ENCODE measurements at places on chromosomes 13 and 19.

DNA sequence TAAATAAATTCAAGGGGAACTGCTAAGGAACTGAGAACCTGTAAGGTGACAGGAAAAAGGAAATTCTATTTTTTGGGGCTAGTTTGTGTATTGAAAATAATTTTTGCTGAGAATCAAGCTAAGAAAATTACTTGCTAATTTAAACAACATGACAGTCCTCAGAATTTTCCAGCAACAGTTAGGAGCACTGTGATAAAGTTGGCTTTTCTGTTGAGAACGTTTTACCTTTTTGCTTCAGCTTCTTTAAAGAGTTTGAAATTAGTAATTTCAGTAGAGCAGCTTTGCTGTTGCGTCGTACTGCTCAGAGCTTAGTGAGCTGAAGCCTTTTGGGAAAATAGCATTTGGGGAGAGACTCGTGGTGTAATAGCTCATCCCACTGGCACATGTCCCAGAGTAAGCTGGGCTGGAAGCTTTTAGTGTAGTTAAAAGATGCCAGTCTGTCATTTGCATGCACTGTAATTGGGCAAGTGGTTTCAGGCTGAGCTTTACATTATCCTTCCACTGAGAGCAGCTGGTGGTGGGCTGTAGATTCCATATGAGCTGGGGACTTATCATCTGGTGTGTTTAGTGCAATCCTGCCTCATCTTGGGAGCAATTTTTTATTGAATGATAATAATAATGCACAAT, 69.8 kb downstream of the LRCH1 start:
- no peak for DNase-seq

DNA sequence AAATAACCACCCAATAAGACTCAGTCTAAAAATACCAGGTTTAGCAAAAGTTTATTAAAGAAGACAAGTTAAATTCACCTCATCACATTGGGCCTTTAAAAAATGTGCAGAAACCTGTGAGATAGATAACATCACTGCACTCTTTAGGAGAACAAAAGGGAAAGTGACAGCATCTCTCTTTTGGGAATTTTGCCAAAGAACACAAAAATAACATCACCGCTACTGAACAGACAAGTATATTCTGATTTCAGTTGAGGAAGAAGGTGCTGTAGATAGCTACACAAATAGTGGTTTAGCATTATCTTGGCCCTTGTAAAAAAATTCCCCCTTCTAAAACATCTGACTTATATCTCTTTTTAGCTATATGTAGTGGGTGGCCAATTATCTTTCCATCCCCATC, 244.7 kb downstream of the VWA8 start:
- DNase-seq = no peak

GRCh38 chr13:62294244-62294643, 878.6 kb upstream of the PCDH20 start:
- DNase-seq = no peak

DNA sequence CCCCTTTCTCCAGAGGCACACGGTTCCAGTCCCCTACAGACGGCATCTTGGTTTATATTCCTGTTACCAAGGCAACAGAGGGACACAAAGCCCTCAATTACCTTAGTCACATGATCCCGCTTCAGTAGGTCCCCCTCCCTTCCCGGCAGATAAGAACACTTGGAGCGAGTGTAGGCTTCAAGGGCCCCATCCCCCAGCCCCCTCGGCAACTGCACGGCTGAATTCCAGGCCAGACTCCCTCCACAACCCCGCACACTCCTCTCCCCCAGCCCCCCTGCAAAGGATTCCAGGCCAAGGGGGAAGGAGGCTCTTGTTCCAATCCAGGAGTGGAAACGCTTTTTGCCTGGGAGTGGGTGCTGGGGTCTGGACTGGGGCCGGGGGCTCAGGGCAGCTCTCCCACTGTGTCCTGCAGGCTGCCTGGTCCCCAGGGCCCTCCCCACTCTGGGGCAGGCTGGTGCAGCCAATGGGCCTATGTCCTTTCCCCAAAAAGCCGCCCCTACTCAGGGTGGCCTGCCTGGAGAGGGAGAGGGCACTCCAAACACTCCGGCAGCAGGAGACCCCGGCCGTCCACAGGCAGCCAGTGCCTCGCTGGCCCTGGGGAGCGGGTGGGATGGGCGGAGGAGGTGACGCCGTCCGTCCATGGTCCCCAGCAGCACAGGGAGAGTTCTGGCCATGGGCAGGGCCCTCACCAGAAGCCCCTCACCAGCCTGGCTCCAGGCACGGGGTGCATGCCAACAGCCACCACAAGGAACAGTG, 62.6 kb downstream of the MLLT1 start:
- DNase-seq = no peak

- no peak for DNase-seq
Observed at GRCh38 chr19:13865571-13866462, 11.1 kb upstream of the NANOS3 start.

- DNase-seq = no peak
Observed at GRCh38 chr19:49389406-49389805, 1.4 kb downstream of the KASH5 start.

DNA sequence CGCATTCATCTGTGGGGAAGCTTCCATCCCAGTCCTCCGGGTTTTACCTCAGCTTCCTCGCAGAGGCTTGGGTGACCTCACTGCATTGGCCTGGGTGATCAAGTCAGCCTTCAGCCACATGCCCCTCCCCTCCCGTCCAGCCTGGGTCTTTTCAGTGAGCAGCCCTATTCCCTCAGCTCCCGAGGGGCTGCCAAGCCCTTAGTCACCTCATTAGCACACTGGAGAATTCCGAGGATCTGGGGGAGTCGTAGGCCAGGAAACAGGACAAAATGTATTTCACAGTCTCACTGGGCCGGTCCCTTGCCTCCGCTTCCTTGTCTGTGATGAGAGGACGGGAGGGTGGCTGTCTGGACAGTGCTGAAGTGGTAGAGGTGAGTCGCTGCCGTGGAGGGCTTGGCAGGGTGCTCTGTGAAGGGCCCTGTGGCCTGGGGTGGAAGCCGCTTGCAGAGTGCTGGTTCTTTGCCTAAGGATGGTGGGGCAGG, 19.9 kb downstream of the KDM4B start:
- DNase-seq = no peak

DNA sequence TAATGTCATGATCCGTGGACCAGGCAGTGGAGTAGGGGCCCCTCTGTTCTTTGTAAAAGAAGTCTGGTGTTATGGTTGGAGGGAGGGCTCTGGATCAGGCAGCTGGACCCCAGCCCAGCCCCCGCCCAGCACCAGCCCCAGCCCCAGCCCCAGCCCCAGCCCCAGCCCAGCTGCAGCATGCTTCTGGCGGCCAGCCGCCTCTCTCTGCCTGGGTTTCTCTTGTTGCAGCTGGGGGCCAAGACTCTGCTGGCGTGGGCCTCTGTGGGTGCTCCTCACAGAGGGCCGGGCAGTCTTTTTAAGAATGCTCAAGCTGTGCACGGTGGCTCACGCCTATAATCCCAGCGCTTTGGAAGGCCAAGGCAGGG, 17.9 kb downstream of the DOT1L start:
- no peak for DNase-seq

- no peak for DNase-seq
Observed at GRCh38 chr19:43688059-43688701, 18.2 kb upstream of the PLAUR start.

- DNase-seq = peak; percentile 98
Observed at GRCh38 chr19:13880059-13881043, 3.4 kb downstream of the NANOS3 start.

DNA sequence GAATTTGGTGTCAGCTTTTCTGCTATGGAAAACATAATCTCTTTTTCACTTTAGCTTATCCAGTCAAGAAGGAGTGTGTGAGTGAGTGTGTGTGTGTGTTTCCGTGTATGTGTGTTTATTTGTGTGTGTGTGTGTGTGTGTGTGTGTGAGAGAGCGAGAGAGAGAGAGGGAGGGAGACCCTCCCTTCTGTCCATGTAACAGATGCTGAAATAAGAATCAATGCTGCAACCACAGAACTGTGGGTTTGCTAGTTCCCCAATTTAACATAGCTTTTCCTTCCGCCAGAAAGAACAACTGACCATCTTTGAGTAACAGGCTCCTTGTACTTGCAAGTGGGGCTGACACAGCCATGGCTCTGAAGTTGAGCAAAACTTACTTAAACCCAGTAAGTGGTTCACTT, 5.2 kb downstream of the LCP1 start:
- DNase-seq = no peak

DNA sequence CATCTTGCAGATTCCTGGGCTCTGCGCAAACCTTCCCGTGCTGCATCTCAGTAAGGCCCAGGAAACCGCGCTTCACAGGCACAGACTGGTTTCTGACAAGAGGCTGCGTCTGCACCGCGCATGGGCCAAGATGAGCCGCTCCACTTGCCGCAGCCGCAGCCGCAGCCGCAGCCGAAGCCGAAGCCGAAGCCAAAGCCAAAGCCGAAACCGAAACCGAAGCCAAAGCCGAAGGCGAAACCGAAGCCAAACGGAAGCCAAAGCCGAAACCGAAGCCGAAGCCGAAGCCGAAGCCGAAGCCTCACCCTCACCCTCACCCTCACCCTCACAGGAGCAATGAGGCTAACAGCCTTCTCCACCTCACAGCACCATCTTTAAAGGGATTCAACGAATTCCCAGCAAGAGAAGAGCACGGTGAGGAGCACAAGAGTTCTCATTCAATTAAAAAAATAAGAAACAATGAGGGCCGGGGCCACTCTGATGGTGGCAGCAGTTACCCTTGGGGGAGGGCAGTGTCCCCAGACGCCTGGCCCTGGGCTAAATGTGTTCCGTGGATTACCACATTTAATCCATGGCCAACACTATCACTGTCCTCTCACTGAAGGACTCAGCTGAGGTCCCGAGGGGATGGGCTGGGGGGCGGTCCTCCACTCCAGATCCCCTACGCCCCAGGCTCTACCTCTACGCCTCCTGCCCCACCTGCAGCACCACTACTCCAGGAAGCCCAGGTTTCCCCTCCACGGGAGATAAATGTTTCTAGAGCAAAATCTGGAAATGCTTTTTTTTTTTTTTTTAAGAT, 29.1 kb downstream of the ZNF787 start:
- DNase-seq = no peak

- no peak for DNase-seq
Observed at GRCh38 chr13:95714142-95714832, 37.3 kb downstream of the DNAJC3 start.

GRCh38 chr13:66996503-66996902, 233.6 kb downstream of the PCDH9 start:
- no peak for DNase-seq

DNA sequence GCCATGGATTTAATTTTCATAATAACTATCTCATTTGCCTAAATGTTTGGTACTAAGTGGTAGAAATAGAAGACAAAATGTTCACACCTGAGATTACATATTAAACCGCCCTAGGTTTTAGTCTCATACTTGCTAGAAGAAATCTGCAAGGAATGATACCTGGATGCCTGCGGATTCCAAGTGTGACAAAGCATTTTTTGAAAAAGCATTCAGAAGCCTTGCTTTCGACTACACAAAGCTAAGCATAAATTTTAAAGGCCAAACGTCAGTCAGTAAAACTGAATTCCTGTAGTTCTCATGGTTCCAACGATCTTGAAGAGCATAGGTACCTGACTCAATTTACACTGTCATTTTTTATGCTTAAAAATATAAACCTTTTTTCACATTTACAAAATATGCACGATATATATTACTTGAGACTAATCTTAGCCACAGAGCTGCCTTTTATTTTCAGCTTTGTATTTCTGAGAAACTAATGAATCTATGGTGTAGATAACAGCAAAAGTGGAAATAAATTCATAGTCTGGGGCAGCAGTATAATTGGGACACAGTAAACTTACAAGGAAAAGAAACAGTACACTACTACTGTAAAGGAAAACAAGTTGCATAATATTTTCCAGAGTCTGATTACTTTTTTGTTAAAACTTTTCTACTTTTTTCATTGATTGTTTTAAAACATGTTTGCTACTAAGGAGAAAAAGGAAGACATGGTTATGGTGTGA, 1.2 kb upstream of the LRRC63 start:
- no peak for DNase-seq

DNA sequence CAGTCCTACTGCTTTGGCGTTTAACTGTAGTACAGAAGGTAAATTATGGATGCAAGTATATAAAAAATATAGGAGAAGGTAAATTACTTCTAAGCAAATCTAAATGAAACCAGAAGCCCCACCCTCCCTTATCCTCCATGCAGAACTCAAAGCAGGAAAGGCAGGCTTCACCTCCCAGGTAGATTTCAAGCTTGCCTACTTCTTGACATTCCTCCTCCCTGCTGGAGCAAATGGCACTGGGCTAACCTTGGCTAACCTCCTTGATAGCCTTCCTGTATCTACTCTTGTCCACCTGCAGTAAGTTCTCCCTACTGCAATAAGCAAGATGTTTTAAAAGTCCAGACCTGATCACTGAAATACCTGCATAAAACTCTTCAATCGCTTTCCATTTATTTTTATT, 396.0 kb downstream of the IRS2 start:
- DNase-seq = no peak

DNA sequence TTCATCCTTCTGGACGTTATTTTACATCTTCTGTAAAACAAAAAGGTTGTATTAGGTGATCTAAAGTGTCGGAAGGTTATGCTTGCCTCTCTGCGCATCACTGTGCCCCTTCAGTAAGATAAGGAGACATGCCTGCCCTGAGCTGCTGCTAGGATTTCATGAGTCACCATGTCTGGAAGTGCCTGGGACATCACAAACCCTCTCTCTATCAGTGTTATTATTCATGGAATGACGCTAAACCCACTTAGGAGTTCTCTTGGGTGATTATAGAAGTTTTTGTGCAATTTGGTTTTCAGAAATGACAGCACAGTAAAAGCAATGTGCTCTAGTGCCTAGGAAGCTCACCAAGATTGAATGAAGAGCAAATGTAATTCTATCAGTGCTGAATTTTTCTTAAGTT, 617.7 kb downstream of the DCT start:
- DNase-seq = no peak

DNA sequence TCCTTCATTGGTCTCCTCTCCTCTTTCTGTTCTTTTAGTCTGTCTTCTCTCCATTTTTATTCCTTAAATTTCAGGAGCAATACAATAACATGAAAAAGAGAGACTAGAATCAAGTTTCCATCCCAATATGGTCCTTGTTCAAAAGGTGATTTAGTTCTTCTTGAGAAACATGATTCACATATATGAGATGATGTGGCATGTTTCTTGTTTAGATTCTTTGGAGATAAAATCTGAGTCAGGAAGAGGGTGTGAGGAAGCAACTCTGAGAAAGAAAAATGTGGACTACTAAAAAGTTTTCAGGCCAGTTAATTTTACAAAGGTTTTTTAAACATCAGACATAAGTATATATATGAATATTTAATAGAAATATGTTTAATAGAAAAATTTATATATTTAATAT, 231.4 kb downstream of the OXGR1 start:
- no peak for DNase-seq

DNA sequence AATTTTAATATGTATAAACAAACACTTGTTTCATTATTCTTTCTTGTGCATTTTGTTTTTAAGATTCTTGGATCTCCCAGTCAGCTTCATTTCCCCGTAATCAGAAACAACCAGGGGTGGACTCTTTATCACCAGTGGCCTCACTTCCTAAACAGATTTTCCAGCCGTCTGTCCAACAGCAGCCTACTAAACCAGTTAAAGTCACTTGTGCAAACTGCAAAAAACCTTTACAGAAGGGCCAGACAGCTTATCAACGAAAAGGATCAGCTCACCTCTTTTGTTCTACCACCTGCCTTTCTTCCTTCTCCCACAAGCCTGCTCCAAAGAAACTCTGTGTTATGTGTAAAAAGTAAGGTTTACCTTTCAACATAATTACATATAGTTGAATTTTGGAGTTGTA, 44.3 kb downstream of the ZMYM2 start:
- no peak for DNase-seq

- no peak for DNase-seq
Observed at GRCh38 chr13:76853481-76853880, 32.7 kb downstream of the KCTD12 start.

Data from stimulated activated CD4-positive, alpha-beta T cell treated with anti-CD3 and anti-CD28 coated beads, TNF-alpha, amount 100 ng/mL, for 24 hours (primary cell).